ENCODE measurements at places on chromosomes 3 and 15.

DNA sequence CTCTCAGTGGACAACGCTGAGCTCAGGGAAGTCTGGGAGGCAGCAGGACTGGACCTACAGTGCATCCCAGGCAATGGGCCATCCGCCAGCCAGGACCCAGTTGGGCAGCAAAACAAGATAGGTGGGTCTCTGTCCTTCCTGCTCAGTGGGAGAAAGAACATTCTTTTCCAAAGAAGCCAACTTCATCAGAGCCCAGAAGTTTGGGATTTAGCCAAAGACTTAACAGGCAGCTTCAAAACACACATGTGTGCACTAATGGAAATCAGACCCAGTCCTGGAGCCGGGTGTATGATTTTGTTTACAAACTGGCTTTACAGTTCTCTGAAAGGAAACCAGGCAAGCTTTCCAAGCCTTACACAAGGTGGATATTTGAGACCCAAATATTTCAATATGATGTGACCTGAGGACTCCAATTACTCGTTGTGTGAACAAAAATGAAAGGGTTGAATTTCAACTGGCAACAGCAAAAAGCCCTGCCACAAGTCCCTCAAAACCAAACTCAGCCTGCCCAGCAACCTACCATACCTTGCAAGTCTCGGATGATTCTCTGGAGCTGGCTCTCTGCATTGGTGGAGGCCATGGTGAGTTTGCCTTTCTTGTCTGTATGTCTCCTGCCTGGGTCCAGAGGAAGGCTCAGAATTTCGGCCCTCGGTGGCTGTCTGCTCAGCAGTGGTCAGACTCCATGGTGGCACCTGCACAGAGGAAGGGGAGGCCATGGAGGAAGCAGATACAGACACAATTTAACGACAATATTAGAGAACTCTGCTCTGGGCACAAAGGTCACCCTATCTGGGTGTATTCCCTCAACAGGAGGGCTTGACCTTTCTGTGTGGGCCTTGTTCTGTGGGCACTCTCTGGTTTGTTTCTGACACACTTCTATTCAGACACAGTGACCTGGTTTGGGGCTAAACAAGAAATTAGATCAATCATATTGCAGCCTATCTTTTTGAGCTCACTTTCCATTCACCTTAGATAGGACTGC is 11.0 kb downstream of the FYCO1 start:
- no peak for DNase-seq

- DNase-seq: no peak
These were observed 71.7 kb downstream of the FGF12 start for GRCh38 chr3:192655628-192656027.

DNA sequence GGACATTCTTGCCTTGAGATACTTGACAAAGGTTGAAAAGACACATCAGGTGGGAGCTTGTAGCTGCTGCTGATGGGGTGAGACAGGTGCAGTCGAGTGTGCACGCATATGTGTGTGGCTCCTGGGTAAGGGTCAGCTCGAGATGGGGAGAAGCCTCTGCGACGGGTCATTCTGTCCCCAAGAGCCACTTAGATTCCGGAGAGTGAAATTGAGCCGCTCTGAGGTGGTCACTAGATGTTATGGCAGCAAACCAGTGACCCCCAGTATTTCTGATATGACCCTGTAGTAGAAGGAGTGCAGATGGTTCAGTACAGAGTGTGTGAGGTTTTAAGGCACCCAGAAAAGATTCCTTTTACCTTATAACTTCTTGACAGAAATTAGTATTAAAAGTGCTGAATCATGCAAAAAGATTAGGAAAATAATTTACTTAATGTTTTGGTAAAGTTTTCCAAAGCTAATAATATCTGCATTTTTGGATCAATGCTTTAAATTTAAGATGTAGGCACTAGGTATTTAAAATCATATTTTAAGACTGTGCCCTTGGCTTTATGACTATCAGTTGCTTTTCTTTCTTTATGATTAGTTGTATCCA is 241.9 kb upstream of the TOPAZ1 start:
- DNase-seq: no peak

DNA sequence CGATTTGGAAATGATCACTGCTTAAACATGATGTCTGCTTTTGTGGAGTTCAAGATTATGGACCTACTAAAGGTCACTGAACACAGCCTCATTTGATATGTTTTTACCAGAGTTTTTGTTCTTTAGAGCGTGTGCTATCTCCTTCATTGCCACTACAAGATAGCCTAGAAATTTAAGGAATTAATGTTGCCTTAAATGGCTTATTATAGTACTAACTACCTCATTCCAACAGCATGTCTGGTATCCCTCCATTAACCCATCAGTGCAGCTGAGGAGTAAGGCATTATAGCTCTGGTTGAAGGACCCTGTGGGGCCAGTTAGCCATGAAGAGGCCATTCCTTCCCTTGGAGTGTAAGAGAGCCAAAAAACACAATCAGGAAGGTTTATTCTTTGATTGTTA is 2.3 kb upstream of the FAM43A start:
- DNase-seq: no peak

GRCh38 chr15:36251450-36251849 is 328.0 kb upstream of the CDIN1 start:
- no peak for DNase-seq

DNA sequence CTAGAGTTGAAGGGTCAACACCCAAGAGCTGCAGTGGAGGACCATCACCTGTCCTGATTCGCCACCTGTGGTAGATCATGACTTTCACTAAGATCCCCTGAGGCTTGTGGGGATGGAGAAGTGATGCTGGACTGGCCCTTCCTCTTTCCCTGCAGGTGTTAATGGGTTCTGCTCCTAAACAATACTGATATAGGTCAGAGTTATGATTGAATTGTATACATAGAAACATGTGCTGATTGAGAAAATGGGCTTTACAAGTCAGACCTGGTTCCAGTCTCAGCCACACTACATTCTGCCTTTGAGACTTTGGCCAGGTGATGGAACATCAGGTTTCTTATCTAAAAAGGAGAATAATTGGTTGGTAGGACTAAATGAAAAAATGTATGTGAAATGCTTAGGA is 418.9 kb upstream of the TPRG1 start:
- DNase-seq: no peak

- DNase-seq: peak; percentile 27
These were observed 259.2 kb downstream of the GBE1 start for GRCh38 chr3:81502236-81502635.

- DNase-seq: no peak
These were observed 608 bp upstream of the PPCDC start for GRCh38 chr15:75022783-75023180.

DNA sequence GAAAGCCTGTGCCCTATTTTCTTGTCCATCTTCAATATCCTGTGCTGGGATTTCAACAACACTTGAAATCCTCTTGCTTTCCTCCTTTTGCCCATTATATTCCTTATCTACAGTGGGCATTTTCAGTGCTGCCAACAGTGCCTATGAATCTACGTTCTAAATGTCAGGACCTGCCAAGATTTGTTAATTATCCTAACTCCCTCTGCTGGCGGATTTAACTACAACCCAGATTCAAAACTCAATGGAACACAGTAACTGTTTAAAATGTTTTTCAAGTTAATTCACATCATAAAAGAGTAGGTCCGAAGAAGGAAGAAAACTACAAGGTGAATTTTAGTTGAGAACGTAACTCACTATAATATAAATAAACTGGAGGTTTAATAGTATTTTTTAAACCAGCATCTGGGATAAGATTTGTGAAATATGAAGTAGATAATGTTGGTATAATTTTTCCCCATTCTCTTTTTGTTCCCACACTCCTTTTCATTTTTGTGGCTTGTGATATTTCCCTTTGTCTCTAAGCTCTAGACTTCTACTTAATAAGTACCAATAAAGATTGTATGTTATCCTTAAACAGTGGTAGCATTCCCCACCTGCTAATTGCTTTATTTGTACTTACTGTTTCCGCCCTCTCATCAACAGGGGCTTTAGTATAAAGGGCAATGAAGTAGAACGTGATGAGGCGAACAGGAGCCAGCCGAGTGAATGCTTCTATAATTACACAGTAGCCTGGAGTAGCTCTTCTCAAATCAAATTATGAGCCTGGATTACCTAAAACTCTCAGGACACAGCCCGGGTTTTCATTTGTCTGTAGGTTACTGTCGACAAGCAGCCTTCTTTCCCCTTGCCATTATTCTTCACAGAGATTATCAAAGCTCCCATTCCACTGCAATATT is 302.5 kb upstream of the ATP11B start:
- DNase-seq: no peak

GRCh38 chr15:81293728-81294515 is 30.0 kb downstream of the STARD5 start:
- DNase-seq: peak; percentile 56

GRCh38 chr3:189360291-189360690 is 188.5 kb downstream of the TPRG1 start:
- no peak for DNase-seq

DNA sequence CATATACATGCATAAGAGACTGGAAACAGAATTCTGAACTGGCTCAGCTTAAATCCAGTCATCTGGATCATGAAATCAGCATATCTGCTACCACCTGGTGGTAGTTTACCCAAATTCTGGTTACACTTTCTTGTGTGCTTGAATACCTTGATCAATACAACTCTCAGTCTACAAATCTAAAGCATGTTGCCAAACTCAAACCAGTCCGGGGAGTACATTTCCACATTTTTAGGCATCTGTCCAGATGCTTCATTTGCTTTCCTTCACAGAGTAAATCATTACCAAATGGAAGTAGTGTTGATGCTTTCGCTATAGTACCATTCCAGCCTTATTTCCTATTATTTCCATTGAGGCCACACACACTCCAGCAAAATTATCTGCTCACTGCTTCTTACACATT is 126.4 kb downstream of the P2RY1 start:
- DNase-seq: peak; percentile 16

DNA sequence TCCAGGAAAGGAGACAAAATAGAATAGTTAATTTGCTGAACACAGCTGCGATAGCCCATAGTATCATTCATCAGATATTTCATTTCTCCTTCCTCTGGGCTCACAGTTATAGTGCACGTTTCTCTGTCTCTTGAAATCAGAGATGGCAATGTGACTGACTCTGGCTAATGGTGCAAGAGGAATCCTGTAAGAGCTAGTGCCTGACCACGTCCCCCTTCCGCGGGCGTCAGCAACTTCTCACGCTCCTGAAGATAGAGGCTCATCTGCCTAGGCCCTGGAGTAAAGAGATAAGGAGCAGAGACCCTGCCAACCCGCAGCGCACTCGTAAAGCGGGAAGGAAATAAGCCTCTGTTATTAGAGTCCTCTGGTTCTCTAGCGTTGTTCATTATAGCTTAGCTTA is 391.8 kb downstream of the VPS13C start:
- DNase-seq: no peak

DNA sequence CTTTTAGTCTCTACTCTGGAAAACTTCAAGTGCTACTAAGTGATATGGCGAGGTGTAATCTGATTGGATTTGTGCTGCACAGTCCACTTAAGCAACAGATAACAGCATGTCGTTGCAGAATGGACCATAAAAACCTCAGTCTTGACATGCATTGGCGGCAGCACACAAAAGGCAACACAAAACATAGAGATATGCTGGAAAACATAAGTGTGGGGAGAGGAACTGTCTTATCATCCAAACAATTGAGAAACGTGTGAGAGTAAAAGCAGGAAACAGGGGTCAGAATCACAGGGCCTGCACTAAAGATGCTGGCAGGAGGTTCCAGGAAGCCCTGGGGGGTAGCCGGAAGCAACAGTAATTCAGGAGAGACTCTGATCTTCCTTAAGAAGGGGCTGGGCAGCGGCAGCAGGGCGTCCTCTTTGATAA is 82.1 kb downstream of the CGNL1 start:
- no peak for DNase-seq

- DNase-seq: no peak
These were observed 47.6 kb downstream of the EFHB start for GRCh38 chr3:19886404-19886803.

DNA sequence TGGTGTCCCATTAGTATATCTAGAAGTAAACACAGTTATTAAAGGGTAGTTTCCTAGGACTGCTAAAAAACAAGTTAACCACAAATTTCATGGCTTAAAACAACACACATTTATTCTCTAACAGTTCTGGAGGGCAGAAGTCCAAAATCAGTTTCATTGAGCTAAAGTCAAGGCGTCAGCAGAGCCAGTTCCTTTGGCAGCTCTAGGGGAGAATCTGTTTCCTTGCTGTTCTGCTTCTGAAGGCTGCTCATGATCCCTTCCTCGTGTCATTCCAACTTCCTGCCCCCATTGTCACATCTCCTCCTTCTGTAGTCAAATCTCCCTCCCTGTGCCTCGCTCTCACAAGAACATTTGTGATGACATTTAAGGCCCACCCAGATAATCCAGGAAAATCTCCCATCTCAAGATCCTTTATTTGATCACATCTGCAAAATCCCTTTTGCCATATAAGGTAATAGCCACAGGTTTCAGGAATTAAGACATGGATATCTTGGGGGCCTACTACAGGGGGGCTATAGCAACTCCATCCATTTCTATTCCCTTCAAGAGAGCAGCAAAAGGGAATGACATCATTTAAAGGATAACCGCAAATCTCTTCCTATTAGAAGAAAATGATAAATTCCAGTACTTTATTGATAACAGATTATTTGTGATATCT is 50.1 kb downstream of the GPR176 start:
- DNase-seq: no peak

DNA sequence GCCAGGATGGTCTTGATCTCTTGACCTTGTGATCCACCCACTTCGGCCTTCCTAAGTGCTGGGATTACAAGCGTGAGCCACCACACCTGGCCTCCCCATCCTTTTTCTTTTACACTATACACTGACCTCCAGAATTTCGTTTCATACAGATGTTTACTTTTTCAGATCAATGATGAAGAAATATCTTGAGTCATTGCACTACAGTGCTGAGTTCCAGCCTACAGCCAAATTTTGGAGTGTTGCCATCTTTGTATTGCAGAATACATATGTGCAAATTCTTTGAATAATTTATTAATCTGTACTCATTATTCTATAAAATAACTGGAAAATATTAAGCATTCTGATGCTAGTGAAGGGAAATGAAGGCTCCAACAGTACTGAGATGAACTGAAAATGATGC is 12.5 kb downstream of the ZPLD1 start:
- no peak for DNase-seq

DNA sequence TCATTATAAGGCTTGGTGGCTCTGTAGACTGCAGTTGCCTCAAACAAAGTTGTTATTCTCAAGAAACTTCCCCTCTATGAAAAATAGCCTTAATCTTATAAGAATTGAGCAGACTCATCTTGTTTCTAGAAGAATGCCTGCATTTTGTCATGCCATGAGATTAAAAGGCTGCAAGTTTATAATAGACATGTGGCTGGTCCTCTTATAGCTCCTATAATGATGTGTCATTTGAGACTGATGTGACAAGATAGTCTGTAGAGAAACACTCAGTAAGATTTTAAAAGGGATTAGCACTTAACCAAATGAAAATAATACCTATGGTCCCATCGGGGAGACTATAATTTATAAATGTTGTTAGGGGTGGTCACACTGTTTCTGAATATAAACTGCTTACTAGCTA is 312.5 kb downstream of the OXSM start:
- no peak for DNase-seq

Measured in suppressor macrophage treated with lipopolysaccharide for 4 hours (primary cell).